ENCODE measurements at places on chromosomes 3 and 15. TPM values are rescaled to one million over a fixed set of nuclear protein-coding genes. Genes with fewer than 3 reads are reported as not detected.

SEMA5B gene
- polyA plus RNA-seq: 31.3 TPM

MESP1 gene
- 0.59 TPM for polyA plus RNA-seq

ABI3BP gene
- polyA plus RNA-seq: 12.5 TPM

WDR93 gene
- polyA plus RNA-seq: 4.1 TPM

DGKG gene
- polyA plus RNA-seq: 0.70 TPM

DNA sequence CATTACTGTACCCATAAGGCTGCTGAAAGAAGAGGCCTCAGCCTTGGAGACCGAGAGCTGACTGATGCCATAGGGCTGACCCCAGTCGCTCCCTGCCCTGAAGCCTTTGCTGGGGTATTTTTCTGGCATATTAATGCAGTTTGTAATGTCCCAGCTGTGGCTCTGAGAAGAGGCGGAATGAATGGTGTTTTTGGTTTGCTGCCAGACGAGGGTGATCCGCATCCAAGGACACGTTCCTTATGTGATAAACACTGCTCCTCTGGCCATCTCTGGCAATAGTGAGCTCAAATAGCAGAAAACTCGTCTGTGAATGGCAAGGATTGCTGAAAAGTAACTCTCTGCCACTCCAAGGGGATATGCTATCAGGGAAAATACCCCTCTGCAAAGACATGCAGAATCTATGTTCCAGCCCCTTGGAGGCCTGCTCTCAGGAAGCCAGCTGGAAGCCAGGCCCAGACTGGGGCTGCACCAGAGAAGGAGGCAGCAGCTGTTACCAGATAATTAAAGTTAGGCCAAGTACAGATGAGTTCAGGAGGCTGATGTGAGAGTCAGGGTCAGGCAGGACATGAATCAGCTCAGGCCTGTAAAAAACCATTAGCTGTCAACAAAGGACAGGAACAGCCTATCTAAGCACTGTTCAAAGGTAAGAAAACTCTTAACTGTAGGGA is 28.9 kb upstream of the KLHL6 start:
- DNase-seq: peak; percentile 44

DNA sequence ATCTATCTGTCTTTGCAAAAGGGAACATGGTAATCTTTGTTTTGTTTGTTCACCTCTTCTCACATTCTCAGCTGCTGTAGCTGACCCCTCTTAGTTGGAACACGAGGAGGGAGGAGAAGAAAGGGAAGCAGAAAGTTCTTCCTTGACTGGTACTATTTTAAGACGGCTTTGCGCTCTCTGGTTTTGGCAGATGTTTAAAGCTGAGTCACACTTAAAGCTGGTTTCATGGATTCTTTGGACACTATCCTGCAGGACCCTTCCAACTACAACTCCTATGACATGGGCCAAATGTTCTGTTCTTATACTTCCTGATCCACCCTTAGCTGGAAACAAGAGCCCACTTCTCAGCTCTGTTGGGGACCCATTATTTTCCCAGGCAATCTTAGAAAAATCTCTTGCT is 40.6 kb upstream of the FXR1 start:
- DNase-seq: no peak

DNA sequence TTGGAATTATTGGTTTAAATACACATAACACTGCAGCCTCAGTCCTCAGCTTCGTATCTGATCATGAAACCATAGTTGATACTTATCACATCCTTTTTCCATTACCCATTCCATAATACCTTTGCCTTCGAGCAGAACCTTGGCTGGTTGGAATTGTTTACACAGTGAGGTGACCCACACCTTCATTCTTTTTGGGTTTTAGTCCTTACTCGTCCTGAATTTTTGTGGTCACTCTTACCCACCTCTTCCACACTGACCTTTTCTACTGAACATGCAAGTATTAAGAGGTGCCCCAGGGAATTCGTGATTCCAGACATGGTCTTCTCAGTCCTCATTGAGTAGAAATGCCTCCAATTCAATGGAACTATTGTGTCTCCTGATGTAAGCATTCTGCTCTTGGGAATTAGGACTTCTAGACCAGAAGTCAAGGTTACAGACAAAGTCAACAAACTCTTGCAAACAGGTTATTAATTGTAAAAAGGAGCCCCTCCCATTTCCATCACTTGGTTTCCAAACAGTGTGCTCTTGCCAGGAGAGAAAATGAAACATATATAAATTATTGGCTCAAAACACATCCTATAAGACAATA is 37.7 kb downstream of the SCN11A start:
- DNase-seq: no peak

DNA sequence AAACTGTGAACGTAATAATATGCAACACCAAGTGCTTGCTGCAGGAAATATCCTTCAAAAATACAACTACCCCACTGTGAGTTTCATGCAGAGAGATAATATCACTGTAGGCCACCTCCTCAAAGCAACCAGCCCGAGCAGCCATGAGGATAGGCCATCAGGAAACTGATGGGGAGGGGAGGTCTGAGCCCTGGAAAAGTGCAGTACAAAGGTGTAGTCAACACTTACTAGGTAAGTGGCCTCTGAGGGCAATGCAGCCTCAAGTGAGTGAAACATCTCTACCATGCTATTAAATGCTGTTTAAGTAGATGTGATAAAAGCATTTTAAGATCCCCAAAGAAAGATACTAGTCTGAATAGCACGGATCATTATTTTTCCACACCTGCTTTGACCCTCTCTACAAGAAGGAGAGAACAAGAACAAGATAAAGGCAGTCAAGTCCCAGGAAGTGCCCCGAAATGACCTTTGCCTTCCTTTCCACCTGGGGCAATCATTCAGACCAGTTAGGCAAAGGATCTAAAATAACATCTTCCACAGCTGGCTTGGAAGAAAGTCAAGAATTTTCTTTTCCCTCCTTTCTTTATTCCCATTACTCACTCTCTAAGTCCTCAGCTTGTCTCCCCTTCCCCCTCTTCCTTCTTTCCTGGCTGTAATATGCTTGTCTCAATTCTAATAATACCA is 62.8 kb downstream of the FMN1 start:
- DNase-seq: no peak

- no peak for DNase-seq
Measured at GRCh38 chr3:129352650-129353588, 74.2 kb downstream of the HMCES start.

- DNase-seq: no peak
Measured at GRCh38 chr15:28097656-28098359, 1.3 kb downstream of the OCA2 start.

DNA sequence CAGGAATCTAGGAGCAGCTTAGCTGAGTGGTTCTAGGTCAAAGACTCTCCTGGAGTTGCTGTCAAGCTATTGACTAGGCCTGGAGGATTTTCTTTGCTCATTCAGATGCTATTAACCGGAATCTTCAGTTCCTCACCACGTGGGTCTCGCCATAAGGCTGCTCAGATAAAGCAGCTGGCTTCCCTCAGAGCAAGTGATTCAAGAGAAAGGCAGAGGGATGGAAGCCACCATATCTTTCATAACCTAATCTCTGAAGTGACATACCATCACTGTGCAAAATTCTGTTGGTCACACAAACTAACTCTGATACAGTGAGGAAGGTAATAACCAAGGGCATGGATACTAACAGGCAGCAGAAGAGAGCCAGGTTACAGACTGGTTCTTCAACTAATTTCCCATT is 72.7 kb upstream of the FLNB start:
- DNase-seq: no peak

DNA sequence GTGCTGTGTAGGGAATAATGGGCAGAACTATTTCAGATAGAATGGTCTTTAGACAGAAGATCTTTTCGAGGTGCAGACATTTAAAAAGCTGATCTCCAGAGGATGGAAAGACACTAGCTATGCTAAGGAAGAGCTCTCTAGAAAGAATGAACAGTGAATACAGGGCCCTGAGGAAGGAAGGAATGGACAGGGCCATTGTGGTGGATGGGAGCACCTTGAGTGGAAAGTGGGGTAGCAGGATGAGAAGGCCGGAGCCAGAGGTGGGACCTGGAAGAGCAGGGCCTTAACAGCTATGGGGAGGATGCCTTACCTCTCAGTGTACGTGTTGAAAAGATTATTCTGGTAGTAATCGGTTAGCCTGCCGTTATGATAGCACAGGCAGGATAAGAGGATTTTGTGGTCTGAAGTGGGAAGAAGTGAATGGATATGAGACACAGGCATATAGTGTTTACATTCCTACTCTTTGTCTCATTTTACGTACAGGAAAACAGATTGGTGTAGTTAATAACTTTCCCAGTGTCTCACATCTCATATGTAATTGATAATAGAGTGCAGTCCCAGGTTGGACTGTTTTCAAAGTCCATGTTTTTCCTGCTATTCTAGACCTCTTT is 172.4 kb downstream of the KLHL25 start:
- no peak for DNase-seq

DNA sequence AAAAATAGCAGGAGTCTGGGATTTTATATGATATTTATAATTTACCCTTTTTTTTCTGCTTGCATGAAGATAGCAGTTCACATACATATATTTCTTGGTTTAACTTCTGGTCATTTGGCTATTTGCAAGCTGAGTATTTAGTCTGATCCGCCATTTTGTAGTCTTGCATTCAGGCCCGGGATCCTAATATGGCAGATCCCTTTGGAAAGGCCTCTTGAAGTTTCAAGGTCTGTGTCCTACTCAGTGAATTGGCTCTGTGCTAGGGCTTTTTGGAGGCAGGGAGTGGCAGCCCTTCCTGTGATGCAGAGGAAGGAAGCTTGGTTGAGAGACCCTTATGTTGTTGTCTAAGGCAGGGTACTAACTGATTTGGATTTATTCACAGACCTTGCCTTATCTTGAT is 2.9 kb downstream of the SNRPN start:
- DNase-seq: no peak

DNA sequence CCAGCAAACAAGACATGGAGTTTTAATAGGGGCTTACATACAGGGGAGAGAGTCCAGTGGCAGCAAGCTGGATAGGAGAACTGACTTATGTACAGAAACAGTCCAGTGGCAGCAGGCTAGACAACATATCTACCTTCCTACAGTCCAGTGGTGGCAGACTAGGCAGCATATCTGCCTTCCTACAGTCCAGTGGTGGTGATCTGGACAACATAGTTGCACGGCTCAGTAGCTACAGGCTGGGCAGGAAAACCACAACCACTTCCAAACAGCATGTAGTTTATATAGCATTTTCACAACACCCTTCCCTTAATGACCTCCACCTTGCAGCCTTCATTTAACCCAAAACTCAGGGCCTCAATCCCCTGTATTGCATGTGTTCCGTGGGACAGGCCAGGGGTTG is 181.3 kb upstream of the EIF1B start:
- DNase-seq: no peak

DNA sequence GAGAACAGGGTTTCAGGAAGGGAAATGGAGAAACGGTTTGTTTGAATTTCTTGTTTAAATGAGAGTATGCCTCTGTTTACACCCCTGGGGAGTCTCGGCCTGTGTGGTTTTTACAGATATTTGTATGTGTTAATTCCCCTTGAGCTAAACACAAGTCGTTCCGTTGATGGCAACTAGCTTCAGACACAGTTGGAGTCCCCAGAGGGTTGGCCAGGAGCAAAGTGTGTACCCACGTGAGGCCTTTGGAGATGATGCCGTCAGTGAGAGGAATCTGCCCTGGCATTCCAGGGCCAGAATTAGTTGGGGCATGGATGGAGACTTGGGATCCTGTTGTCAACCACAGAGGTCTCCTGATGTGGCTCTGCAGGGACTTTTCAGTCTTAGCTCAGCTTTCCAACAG is 44.0 kb downstream of the CEMIP start:
- DNase-seq: no peak

GRCh38 chr3:56339244-56339643 is 129.0 kb downstream of the ERC2 start:
- no peak for DNase-seq

GRCh38 chr3:35705904-35706303 is 66.6 kb downstream of the ARPP21 start:
- DNase-seq: no peak

DNA sequence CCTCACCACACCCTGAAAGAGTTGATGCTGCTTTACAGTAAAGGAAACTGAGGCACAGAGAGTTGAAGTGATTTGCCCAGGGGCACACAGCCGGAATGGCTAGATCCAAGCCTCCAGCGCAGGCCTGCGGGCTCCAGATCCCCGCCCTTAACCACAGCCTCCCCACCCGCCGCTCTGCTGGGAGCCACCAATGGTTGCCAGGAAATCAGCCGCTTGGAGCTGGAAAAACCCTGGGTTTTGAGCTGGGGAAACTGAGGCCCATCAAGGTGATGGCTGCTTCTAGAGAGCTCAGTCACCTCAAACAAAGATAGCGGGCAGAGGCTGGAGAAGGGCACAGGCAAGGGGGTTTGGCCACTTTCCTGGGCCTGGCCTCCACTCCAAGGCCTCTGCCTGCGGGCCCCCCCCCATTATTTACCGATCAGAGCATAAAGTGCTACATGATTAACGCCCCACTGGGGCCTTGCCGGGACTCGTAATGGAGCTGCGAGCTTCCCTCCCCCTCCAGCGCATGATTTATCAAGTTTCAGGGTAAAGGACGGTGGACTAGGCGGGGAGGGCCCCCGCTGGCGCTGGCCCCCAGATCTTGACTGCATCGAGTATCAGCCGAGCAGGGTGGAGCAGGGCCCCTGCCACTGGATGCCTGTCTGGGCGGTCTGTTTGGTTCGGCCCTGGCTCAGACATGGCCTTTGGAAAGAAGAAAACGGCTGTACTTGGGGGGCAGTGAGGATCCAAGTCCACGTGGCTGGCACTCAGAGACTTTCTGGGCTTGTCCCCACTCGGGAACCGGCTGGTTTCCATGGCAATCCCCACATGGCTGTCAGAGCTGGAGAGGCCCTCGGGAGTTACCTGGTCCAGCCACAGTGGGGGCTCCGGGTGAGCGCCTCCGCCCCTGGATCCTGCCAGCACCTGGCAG is 9.1 kb downstream of the PLXND1 start:
- no peak for DNase-seq

- no peak for DNase-seq
Measured at GRCh38 chr3:175670557-175670956, 811.4 kb downstream of the NAALADL2 start.

- peak; percentile 15 for DNase-seq
Measured at GRCh38 chr3:198079771-198080520, 119.9 kb downstream of the LMLN start.

GRCh38 chr3:102177075-102177755 is 257.6 kb upstream of the ZPLD1 start:
- no peak for DNase-seq

DNA sequence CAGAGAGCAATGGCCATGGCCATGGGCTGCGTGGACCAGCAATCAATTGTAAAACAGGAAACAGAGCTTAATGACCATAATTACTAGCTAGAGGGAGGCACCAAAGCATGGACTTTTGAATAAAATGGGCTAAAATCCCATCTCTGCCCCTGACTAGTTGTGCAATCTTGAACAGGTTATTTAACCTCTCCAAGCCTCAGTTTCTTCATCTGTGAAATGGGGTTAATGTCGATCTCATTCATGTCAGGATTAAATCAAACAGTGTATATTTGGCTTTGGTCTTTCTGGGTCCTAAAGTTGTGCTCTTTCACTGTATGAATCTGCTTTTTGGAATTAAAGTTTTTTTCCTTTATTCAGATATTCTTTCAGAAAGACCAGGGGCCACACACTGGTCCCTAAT is 36.1 kb downstream of the ABTB1 start:
- DNase-seq: no peak

- no peak for DNase-seq
Measured at GRCh38 chr3:3309887-3310286, 130.4 kb upstream of the CRBN start.

GRCh38 chr3:97959872-97960271 is 12.4 kb downstream of the RIOX2 start:
- DNase-seq: no peak

- DNase-seq: no peak
Measured at GRCh38 chr3:112881891-112882290, 35.2 kb upstream of the CD200R1L start.

Measured in renal cortex interstitium (tissue), 15 donors.